ENCODE measurements at places on chromosomes 5 and 9.

- DNase-seq, result no peak
Measured at GRCh38 chr5:75044406-75044805, 8.0 kb downstream of the GCNT4 start.

DNA sequence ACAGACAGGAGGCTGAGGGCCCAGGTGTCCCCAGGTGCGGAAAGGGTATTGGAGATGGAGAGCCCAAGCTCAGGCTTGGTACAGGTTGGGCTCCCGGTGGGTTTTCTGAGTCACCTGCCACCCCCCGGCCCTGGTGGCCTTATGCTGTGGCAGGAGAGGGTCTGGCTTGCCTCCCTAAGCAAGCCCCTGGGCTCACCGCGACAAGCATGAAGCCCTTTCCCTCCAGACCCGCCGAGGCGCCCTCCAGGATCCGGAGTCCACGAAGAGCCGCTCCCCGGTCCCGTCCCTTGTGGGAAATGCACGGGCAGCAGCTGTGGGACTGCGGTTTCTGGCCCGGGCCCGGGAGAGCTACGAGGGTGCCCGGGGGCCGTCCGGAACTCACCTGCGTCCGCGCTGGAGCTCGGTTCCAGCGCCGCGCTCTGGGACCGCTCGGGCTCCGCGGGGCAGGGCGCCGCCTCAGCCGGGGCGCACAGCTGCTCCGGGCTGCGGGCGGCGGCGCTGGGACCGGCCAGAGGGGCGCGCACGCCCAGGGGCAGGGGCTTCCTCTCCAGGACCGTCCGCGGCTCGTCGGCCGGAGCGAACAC is 757 bp downstream of the SAPCD2 start:
- no peak for DNase-seq

DNA sequence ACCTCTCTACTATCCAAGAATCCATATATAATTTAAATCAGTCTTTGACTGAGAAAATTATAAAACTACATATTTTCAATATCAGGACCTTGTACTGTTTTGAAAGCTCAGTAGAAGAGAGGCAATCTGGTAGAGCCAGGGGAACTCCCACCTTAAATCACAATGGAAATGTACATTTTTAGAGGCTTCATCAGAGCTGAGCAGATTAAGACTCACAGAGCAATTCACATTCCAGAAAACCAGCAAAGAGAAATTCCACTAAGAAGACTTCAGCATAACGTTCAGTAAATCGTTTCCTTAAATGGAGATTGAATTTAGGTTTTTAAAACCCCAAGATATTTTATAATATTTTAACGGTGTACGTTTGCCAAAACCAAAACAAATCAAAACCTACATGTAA is 227.8 kb upstream of the TRPM3 start:
- no peak for DNase-seq

DNA sequence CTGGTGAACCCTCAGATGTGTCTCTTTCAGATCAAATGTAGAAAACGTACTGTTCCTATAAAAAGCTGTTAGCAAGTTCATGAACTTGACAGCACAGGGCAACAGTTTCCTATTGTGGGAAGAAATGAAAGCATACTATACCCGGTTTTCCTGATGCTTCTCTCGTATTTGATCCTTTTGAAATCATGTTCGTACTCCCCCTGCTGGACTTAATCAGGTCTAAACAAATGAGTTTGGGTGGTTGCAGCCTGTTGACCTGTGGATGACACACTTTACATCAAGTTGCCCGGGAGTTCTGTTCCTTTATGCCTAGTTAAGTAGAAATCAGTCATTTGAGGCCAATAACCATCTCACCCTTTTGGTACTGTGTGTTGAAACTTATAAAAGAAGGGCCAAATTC is 1992.3 kb downstream of the MAT2B start:
- no peak for DNase-seq

- no peak for DNase-seq
Measured at GRCh38 chr5:29367176-29367833, 1826.2 kb upstream of the CDH6 start.

GRCh38 chr5:40866844-40867243 is 25.7 kb downstream of the CARD6 start:
- DNase-seq, result no peak

DNA sequence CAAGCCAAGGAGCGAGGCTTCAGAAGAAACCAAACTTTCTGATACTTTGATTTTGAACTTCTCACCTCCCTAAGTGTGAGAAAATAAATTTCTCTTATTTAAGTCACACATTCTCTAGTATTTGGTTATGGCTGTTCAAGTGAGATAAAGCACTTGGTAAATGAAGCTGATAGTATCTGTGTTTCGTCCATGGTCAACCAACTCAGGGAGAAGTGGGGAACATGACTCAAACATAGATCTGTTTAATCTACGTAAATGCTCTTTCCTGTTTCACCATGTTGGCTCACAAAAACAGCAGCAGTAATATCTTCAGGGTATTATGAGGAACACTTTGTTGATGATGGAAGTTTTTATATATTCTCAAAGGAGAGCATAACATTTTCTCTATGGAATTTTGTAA is 2167.2 kb upstream of the C9orf72 start:
- no peak for DNase-seq

- DNase-seq, result no peak
Measured at GRCh38 chr9:136665704-136666371, 3.1 kb downstream of the EGFL7 start.

DNA sequence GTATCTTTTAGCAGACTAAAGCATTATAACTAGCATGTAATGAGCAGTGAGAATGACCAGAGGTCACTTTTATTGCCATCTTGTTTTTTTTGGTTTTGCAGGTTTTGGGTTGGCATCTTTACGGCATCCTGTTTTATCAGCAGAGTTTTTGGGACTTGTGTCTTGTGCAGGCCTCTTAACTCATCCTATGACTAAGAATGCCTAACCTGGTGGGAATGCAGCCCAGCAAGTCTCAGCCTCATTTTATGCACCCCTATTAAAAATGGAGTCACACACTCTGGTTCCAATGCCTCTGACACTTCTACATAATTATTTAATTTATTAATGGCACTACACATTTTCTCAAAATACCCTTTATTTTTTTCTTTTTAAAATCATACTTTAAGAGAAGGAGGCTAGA is 726.5 kb upstream of the RIOK2 start:
- DNase-seq, result no peak
